Memory B cell (primary cell): ENCODE measurements at places on chromosomes 7 and 10.

DNA sequence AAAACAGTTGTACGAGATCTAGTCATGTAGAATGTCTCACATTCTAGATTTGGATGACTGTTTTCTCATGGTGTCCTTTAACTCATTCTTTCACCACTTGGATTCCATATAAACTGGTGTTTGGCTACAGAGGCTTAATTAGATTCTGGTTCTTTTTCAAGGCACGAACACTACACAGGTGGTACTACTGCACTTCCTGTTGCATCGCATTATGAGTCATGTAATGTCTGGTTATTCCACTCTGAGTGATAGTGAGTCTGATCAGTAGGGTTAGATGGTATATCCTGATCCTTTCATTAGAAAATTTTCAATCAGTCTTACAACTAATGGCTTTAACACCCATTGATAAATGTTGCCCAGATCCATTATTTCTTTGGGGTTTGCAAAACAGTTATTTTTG lies 11.2 kb upstream of the AKAP9 start:
- DNase-seq = no peak

DNA sequence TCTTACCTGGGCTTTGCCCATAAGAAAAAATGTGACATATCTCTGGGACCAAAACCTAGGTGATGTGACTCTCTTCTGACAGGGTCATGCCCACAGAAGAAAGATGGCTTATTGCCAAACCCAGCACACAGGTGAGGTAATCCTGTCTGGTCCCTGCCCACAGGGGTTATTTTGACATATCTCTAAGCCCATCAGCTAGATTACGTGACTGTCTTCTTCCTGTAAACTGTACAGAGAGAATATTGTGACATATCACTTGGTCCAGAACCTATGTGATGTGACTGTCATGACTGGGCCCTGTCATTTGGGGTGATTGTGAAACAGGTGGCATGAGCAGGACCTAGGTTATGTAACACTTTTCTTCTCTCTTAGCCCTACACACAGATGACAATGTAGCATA lies 48.8 kb upstream of the ZNF680 start:
- no peak for DNase-seq

DNA sequence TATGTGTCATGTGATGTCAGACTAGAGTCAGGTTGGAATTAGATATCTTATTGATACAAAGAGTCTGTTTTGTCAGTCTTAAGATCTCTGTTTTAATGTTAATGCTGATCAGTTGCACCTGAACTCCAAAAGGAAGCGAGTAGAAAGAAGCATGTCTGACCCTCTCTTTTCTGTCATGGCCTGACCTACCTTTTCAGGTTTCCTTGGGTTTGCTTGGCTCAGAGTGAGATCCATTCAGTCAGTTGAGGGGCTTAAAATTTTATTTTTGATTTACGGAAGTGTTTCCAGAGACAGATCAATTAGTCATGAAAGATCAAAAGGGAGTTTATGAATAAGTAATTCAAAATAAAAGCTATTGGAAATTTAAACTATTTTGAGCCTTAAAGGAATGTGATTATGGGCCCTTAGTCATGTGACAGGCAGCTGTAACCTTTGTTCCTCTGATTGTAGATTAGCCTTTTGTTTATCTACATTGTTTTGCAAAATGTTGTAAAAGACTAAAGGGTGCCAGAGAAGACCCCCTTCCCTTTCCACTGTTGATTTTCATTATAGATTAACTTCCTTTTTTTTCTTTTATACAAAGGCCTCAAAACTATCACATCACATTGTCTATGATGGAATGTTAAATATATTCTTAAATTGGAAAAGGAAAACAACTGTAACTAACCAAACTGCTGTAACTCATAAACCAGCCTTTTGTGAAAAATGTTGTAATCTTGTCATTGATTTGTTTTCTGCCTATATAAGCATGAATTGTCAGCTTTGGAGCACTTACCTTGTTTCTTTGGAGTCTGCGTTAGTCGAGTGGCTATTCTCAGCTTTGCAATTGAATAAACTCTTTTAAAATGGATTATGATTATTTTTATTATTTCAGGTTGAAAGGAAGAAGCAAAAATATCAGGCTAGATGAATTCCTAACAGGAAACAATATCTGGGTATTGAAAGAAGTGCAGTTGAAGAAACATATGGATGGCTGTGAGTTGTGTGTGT lies 195.5 kb upstream of the MBL2 start:
- no peak for DNase-seq

- peak; percentile 76 for DNase-seq
Measured at GRCh38 chr10:62000037-62000603, 98.6 kb downstream of the ARID5B start.

DNA sequence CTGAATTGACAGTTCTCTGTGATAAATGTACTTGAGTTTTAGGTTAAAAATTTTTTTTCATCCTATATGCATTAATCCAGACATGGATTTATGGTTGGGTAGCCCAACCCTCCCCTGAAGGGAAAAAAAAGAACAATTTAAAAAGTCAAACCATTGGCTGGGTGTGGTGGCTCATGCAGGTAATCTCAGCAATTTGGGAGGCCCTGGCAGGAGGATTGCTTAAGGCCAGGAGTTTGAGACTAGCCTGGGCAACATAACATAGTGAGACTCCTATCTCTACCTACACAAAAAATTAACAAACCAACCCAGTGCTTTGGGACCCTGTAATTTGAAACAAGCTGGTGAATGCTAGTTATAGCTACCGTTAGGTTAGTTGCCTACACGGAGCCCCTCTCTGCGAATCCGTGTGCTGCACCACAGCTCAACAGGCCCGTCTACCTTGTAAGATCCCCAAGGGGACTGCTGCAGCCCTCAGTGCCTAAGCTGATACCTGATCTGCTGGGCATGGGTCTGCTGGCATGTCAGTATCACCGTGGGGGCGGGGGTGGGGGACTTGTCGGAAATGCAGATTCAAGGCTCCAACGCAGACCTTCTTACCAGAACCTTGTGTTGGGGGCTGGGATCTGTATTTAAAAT lies 32.8 kb downstream of the TSPAN14 start:
- no peak for DNase-seq

DNA sequence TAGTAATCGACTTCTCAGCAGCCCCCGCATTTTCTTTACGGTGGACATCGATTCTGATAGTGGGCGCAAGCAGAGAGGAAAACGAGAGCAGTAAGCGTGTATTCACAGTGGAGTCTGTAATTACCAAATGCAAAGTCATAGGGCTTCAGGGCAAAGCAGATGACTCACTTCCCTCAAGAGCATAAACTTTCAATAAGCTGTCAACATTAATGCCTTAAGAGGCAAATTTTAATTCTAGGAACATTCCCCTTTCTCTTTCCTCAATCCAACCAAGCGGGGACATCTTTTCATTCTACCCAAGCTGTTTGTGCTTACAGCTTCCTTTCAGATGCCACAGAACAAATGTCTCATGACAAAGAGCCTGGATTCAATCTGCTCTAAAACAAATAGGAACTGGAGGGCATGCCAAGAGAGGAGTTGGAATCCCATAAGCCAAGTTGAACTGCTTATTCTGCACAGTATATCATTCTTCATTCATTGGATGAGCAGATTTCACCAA lies 48.6 kb downstream of the MALSU1 start:
- no peak for DNase-seq

DNA sequence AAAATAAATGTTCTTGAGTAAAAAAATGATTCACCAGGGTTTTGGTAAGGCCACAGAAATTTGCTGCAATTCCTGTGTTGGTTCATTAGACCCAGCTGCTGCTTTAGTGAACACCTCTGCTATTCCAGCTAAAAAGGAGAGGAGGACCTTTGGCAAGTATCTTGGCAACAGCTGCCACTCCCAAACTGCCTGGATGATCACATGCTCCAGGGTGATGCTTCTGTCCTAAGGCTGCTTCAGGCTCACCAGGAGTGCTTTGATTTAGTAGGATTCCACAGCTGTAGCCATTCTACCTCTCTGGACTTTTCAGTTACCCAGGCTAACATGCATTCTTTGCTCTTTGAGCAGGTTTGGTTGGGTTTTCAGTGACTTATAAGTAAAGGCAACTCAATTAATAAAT lies 82.6 kb upstream of the NPVF start:
- no peak for DNase-seq

DNA sequence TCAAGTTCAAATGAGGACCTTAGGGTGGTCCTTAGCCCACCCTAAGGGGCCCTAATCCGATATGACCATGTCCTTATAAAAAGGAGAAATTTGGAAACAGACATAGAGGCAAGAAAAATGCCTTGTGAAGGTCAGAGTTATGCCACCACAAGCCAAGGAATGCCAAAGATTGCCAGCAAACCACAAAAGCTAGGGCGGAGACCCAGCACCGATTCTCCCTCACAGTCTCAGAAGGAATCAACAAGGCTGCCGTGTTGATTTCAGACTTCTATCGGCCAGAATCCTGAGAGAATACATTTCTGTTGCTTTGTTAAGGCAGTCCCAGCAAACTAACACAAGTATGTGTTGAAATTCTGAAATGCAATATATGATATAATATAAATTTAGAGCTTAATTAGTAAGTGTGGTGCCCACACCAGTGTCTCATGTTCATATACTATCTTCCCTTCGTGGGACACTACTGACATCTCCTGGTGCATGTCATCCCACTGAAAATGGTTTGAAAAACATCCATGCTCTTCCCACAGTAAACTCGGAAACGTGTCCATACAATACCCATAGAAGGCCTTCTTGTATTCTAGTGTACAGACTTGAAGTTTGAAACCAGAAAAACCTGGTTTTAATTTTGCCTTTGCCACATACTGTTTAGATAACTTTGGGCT lies 349.0 kb downstream of the TNS3 start:
- DNase-seq = no peak

- no peak for DNase-seq
Measured at GRCh38 chr7:7816084-7816483, 97.7 kb upstream of the RPA3 start.

- no peak for DNase-seq
Measured at GRCh38 chr7:110224643-110225042, 866.3 kb upstream of the LRRN3 start.

GRCh38 chr7:4808026-4808425 lies 32.6 kb downstream of the AP5Z1 start:
- DNase-seq = no peak

DNA sequence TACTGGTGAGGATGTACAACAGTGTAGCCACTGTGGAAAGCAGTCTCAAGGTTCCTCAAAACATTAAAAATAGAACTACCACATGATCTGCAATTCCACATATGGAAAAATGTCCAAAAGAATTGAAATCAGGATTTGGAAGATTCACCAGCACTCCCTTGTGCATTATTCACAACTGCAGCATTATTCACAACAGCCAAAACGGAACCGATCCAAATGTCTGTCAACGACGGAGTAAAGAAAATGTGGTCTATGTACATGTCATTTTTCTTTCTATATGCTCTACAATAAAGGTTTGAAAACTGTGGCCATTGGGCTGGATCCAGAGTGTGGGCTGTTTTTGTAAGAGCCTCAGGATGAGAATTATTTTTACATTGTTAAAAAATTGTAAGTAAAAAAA lies 1206.1 kb upstream of the CELF2 start:
- no peak for DNase-seq
